ENCODE measurements at places on chromosomes 5 and 9. TPM values are rescaled to one million over a fixed set of nuclear protein-coding genes. Genes with fewer than 3 reads are reported as not detected.
A peak's percentile ranks its signal among the peaks of the same experiment; 100 is the strongest.

Gene MELK
- not detected for total RNA-seq

DNA sequence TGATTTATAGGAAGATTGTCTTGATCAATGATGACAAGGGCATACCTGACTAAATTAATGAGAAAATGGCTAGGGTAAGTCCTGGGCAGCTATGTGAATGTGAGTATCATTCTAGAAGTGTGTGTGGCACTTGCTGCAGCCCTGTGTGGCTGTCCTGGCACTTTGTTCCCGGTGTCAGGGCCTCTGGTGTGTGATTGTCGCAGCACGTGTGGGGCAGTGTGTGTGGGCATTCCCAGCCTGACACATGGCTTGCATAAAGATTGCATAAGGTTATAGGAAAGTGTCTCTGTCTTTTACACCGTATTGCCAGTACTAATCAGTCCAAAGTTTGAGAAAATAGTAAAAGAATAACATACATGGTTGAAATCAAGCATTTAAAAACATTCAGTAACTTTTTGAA lies 74.4 kb downstream of the TRIO start:
- no peak for DNase-seq

DNA sequence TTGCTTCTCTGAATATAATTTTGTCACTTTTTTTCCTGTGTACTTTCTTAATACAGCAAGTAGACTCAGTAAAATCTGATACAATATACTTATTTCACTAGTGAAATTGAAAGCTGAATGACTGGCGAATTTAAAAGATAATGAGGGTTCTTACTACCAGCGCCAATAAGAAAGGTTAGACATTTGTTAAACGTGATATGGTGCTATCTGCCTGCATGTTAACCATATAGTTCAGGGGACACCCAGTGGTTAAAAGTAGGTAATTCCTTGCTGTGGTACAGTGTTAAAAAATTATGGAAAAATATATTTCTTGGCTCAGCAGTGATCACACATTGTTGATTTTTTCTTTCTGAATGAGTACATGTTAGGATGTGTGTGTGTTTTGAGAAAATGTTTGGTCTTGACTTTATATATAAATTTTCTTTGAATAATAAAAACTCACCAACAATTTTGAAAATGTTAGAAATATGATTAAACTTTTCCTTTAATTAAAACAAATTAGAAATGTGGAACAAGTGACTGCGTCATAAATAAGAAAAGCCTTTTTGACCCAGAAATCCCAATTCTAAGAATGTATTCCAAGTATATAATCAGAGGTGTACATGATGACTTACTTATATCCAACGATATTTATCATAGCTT lies 25.8 kb downstream of the CAST start:
- DNase-seq, result peak; percentile 43

- DNase-seq, result no peak
These were observed 37.5 kb upstream of the PTGS1 start for GRCh38 chr9:122333169-122333808.

DNA sequence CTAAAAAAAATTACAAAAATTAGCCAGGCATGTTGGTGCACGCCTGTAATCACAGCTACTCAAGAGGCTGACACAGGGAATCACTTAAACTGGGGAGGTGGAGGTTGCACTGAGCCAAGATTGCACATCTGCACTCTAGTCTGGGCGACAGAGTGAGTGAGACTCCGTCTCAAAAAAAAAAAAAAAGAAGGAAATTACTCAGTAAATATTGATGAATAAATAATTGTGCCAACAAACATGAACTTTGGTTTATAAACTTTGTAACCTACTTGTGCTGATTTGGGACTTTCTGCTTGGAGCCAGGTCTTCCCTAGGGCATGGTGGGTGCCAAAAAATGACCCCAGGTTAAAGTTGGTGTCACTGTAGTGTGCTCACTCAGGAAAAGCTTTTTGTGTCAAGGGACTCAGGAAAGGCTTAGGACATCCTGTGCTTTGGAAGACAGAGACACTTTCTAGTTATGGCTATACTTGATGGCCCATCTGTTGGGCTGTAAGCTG lies 19.0 kb downstream of the ABLIM3 start:
- no peak for DNase-seq

Measured in B cell (primary cell).